ENCODE measurements at places on chromosomes 1 and 21.

- no peak for DNase-seq
Measured at GRCh38 chr1:235739124-235739523, 89.5 kb upstream of the GNG4 start.

GRCh38 chr1:212207822-212208520 is 77.2 kb upstream of the PPP2R5A start:
- no peak for DNase-seq

DNA sequence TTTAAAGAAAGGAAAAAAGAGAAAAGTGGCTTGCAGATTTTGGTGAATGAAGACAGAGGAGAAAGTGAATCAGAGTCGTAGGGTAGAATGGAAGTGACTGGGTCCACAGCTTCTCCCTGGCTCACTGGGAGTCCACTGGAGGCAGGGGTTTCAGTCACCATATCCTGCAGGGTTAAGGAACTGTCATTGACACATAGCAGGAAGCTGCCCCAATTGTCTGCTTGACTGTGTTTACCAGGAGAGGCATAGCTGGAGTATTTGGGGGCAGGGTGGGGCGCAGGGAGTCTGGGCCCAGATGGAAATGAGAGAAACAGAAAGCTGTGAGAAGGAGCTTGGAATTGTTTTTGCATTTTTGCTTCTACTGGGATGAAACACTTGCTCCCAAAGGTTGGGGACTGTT is 228.8 kb upstream of the CSF3R start:
- no peak for DNase-seq

GRCh38 chr1:176556288-176556687 is 93.3 kb downstream of the PAPPA2 start:
- DNase-seq = no peak

DNA sequence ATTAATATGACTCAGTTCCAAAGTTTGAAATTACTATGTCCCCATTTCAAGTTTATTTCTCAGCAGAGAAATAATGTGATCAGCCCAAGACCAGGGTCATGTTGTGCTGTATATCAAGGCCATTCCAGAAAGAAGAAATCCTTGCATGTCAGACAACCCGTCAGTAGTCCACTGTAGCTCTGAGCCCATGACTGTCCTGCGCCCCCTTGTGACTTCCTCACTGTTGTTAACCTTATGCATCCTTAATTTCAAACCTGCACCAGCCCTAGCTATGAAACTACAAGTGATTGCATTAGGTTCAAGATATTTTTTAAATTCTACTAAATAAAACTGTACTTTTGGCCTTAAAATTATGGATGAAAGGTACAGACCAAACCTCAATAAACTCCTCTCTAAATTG is 133.0 kb downstream of the LRRC7 start:
- no peak for DNase-seq

- no peak for DNase-seq
Measured at GRCh38 chr21:35911412-35912191, 148.7 kb downstream of the SETD4 start.

- no peak for DNase-seq
Measured at GRCh38 chr1:80632284-80632683, 1168.5 kb upstream of the ADGRL2 start.

DNA sequence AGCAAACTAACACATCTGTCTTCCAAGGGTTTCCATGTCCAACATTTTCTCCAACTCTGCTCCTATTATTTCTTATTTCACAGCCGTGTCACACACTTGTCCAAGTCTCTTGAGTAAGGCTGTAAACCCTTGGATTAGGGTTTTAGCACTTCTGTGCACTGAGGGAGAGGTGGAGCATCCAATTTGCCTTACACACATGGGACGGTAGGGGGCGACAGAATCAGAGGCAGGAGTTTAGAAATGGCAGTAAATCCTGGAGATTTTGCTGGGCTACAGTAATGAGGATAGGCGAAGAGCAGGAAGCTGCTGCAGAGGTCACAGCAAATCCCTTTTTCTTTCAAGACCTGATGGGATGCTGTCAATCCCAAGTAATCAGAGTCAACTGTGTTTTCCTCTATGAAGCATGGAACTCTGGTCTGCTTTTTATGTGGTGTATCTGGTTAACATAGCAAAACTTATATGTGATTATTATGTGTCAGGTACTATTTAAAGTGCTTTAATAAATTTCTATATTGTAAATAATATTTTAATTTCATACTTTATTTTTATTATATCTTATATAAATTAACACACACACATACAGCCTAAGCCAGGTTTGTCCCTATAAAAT is 15.4 kb upstream of the LCE5A start:
- DNase-seq = no peak

- no peak for DNase-seq
Measured at GRCh38 chr1:84721152-84721551, 30.9 kb upstream of the SSX2IP start.

DNA sequence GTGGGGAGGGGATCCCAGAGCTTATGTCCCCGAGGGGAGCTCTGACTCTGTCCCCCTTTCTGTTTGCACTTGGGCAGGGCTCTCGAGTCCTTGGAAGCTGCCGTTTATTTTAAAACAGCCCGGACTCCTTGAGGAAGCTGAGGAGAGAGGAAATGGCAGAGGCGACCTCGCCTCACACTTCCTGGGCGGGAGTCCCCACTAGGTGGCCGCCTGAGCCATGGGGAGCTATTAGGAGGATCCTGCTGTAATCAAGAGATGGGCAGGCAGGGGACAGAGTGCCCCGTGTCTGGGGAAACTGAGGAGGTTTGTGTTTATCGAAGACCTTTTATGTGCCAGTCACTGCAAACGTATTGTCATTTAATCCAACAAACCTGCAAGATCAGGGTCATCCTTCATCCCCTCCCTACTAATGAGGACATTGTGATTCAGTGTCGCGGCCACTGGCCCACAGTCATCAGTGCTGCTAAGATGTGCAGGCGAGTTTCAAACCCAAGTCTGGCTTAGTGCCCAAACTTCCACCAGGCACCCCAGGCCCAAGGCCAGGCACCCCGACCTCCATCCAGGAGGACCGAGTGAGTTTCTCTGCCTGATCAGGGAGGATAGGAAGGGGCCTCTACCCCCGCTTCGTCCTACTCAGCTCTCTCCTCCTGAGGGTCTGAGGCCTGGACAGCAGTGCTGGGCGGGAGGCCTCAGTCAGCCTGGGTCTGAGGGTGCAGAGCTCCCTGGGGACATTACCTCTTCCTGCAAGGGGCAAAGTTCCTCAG is 316.9 kb upstream of the VAMP3 start:
- no peak for DNase-seq

DNA sequence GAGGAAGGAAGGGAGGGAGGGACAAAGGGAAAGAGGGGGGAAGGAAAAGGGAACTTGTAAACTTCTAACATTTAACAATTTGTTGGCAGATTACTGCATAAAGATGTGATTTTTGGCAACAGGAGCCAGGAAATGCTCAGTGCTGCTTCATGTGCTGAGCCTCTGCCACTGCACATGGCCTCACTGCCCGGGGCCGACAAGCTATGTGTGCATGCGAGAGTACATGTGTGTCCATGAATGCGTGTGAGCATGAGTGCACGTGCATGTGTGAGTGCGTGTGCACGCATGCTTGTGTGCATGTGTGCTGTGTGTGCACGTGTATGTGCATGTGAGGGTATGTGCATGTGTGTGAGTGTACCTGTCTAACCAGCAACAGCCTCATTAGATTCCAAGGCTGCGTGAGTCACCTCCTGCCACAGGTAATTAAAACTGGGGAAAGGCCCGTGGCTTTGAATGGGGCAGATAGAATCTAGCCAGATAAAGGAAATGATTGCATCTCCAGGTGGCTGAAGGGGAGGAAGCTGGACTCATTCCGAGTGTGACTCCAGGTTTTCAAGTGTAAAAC is 41.4 kb upstream of the TSPEAR start:
- DNase-seq = no peak

GRCh38 chr1:167122568-167122967 is 28.7 kb downstream of the STYXL2 start:
- no peak for DNase-seq

- DNase-seq = no peak
Measured at GRCh38 chr1:10832703-10833102, 36.3 kb upstream of the CASZ1 start.

Data from anterior cingulate cortex (tissue), 58 donors.